ENCODE measurements at places on chromosomes 3 and 15.

GRCh38 chr3:119360736-119361462 is 66.7 kb downstream of the ARHGAP31 start:
- no peak overlapping the region for H3K27ac ChIP-seq
- no peaks in the 10 kb centered on the region for H3K36me3 ChIP-seq
- DNase-seq = no peak
- no peak overlapping the region for H3K4me3 ChIP-seq

DNA sequence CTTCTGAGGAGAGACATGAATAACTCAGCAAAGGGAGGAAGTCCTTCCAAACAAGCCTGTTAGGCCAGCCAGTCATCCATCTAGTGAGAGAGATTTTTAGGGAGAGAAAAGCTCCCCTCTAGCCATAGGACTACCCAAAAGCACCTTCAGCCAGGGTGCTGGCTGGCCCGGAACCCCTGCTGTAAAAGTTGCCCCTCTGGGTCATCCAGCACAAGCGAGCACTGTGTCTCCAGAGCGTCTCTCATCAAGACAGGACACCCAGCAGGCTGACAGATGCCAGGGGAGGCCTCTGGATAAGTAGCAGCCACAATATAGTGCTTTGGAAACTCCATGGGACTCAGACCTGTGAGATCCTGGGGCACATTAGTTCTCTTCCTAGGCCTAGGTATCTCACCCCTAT is 24.5 kb downstream of the ANXA2 start:
- peak overlapping the region; percentile 62 for H3K27ac ChIP-seq
- no peak overlapping the region for H3K4me3 ChIP-seq
- H3K4me1 ChIP-seq = peaks cover 62% of the 10 kb centered on the region
- H3K36me3 ChIP-seq = peaks cover 32% of the 10 kb centered on the region
- DNase-seq = no peak

GRCh38 chr15:82922737-82923136 is 29.8 kb downstream of the HOMER2 start:
- no peaks in the 10 kb centered on the region for H3K27me3 ChIP-seq
- no peaks in the 10 kb centered on the region for H3K36me3 ChIP-seq
- no peak overlapping the region for H3K27ac ChIP-seq
- H3K4me3 ChIP-seq = no peak overlapping the region
- no peaks in the 10 kb centered on the region for H3K4me1 ChIP-seq

DNA sequence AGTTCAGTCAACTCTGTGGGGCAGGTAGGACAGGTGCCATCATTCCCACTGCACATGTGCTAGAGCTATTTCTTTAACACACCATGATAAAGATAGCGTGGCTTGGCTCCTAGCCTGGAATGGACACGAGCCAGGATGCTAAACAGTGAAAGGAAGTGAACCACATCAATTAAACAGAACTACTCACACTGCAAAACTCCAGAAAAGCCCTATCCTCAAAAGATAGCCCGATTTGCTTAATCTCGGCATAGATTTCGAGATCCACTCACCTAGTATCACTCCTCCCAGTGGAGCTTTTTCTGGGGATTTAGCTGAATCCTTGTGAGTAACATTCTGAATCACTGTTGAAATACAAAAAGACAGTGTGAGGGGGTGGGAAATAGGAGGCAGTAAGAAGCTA is 118.0 kb downstream of the ABI3BP start:
- H3K27ac ChIP-seq = no peak overlapping the region
- H3K4me3 ChIP-seq = no peak overlapping the region
- no peaks in the 10 kb centered on the region for H3K36me3 ChIP-seq
- H3K27me3 ChIP-seq = no peaks in the 10 kb centered on the region

Measured in upper lobe of left lung (tissue), 6 donors.